ENCODE measurements at places on chromosomes 7 and 10. TPM values are rescaled to one million over a fixed set of nuclear protein-coding genes. Genes with fewer than 3 reads are reported as not detected.

DNA sequence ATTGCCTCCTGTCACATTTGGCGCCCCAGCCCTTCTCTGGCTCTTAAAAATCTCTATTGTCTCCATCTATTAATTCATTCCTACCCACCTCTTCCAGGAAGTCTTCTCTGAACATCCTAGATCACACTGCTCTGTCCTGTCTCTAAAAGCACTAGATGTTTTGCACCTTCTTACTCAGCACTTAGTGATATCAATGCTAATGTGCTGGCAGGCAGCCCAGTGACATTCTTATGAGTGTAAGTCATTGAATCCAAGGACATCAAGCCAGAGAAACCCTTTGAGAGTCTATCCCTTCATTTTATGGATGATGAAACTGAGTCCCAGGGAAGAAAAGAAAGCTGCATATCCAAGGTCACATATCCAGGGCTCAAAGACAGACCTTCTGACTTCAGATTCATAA is 48.3 kb upstream of the PAX2 start:
- no peak for DNase-seq

DNA sequence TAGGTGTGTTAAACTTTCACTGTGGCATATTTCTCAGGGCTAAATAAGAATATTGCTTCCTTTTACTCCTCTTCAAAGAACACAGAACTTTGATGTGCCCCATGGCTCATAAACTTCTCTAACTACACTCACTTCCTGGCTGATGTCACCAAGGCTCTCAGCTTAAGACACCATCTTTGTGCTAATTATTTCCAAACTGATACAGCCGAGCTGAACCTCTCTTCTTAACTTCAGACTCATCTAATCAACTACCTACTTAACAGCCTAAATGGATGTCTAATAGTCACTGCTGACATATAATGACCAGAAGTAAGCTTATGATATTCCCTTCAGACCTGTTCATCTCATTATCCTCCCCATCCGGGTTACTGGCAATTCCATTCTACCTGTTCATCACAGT is 3.6 kb downstream of the C10orf67 start:
- no peak for DNase-seq

DNA sequence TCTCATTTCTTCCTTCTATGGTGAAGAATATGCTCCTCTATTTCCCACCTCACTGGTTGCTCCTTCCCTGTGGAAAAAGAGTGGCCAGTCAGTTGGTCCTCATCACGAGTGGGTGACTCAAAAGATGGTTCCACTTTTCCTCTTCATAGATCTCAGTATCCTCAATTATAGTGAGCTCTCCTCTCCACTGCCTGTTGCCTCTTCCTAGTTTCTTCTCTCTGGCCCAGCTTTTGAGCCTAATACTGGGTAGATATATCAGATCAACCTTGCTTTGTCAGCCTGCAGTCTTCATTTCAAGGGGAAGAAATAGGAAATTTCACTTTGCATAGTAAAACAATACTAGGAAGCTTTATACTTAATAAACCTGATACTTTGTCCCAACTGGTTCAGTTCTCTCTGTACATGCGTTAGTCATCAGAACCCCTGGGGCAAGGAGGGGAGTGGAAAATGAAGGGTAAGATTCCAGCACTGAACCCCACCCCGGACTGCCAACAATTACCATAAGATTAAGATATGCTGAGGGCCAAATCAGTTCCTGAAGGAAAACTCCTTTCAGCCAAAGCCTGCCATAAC is 15.5 kb upstream of the WNT16 start:
- DNase-seq, result no peak

GRCh38 chr7:27106181-27106900 is 3.9 kb upstream of the HOXA2 start:
- DNase-seq, result peak; percentile 72

DNA sequence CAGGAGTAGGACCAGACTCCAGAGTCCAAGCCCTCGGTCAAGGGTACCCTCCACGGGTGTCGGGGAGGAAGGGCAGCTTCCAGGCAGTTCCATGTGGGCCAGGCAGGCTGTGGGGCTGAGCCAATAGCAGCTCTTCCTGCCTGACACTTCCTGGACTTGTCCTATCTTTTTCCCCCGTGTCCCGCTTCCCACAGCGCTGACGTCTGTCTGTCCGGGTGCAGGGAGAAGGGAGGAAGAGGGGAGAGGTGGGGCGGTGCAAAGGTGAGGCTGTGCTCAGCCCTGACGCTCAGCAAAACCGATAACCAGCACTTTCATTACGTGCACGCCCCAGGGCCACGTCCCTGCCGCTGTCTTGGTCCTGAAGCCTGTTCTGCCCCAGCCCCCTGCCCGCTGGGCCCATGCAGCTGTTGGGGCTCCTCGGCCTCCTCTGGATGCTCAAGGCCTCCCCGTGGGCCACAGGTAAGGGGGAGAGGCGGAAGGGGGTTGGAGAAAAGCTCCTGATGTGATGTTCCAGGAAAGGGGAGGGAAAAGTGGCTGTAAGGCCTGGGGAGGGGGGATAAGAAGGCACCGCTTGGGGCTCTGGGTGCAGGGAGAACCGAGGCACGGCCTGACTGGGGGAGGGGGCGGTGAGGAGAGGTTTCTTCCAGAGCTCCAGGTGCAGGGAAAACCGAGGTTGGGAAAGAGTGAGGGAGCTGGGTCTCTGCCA is at the start of gene MUC3A:
MUC3A (plus strand) TSS at position 308 of the 706 bp plus-strand sequence; CDS start at position 399, 91 bp downstream.
- DNase-seq, result no peak

- no peak for DNase-seq
Observed at GRCh38 chr10:79431891-79432831, 13.3 kb downstream of the ZCCHC24 start.

GRCh38 chr7:45108863-45109262 is 2.6 kb downstream of the TBRG4 start:
- DNase-seq, result no peak

GRCh38 chr10:59904426-59905065 is 1.8 kb downstream of the CCDC6 start:
- no peak for DNase-seq

- DNase-seq, result no peak
Observed at GRCh38 chr7:131501422-131501821, 55.0 kb downstream of the PODXL start.

DNA sequence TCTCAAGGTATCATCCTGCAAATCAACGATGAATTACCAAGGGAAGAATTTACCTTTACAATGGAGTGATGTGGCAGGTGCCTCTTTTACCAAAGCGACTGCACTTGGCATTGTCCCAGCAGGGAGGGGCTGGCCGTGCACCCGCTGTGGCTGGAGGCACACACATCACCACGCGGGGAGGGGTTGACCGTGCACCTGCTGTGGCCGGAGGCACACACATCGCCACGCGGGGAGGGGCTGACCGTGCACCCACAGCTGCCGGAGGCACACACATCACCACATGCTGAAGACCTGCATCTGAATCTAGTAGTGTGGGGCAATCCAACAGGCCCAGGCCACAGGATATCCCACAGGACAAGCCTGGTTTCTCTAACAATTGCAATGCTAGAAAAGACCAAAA is 493.5 kb downstream of the DNAJB6 start:
- no peak for DNase-seq

- DNase-seq, result no peak
Observed at GRCh38 chr10:13741438-13741837, 154.7 kb downstream of the PRPF18 start.

DNA sequence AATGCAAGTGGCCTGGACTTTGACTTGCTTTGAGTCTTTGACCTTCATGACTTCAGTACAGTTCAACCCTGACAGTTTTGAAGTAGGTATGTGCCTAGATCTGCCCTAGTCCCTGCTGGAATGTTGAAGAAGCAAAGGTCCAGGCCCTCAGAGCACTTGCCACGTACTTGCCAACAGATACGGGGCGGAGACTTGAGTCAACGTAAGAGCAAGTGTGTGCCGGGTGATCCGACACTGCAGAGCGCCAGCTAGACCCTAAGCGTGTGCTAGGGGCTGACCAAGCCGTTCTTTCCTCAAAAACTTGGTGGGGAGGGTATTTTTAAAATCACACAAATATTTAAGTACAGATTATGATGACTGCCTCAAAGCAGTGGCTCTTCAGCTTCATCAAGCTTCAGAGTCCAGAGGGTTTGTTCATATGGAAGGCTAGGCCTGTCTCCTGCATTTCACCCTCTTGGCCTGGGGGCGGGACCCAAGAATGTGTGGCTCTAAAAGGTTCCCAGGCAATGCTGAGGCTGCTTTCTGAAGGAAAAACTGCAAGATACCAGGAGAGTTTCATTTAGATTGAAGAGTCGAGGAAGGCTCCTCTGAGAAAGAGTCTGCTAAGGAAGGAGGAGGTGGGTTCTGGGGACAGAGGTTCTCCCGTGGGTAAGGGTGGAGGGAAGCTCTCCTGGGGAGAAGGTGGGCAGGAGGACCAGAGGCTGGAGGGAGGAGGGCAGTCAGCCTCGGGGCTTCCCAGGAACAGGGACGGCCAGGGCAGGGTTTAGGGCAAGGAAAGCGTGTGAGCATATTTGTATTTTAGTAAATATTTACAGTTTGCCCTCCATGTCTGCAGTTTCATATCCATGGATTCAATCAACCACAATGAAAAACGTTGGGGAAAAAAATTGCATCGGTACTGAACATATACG is 160.3 kb downstream of the EGFR start:
- no peak for DNase-seq

- DNase-seq, result no peak
Observed at GRCh38 chr7:107530751-107531150, 33.0 kb downstream of the COG5 start.

DNA sequence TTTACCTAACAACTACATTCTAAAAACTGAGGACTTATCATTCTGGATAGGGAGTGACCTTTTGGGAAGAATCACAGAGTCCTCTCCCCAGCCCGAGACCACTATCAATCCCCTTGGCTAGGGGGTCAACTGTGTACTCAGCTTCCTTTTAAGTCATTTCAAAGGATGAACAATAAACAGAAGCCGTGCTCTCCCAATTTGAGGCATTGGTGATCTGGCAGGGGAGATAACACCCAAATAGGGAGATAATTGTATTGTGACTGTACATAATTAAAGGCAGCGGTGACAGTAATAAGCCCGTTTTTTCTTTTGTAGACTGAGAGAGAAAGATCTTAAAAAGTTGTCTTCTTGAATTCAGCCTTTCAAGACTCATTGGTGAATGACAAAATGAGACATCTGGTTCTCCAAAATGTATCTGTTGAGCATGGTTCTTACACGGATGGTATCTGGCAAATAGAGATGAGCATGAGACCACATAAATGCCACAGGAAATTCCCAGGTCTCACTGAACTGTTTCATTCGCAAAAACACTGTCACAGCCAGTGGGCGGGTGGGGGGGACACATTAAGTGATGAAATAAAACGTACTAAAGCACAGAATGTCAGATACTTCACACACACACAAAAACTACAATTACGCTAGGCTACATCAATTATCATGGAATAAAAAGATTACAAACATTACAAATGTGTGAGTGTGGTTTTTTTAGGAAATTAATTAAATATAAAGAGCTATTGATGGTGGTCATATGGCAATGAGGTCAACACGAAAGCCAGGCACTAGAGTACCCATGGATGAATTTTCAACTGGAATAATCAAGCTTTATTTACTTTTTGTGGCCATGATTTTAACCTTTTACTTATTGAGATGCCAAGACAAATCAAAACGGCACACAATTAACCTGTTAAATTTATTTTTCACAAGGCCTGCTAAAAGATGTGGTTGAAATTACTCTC is 108.4 kb downstream of the HIPK2 start:
- DNase-seq, result no peak

GRCh38 chr10:59372543-59372942 is 10.2 kb upstream of the FAM13C start:
- no peak for DNase-seq

- DNase-seq, result no peak
Observed at GRCh38 chr7:105250239-105250638, 138.5 kb downstream of the SRPK2 start.

DNA sequence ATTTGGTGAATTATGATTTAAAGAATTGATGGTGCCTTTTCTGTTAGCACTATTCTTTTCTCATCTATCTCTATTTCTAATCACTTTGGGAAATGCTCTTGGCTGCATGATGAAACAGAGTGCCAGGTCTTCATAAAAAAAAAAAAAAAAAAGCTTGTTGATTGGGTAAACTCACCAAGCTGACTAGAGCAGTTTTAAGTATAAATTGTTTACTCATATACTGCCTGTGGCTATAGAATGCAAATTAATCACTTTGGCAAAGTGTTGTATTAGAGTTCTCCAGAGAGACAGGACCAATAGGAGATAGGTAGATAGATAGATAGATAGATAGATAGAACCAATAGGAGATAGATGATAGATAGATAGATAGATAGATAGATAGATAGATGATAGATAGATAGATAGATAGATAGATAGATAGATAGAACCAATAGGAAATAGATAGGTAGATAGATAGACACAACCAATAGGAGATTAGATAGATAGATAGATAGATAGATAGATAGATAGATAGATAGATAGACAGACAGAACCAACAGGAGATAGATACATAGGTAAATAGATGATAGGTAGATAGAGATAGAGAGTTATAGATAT is 20.1 kb upstream of the TBXAS1 start:
- no peak for DNase-seq

DNA sequence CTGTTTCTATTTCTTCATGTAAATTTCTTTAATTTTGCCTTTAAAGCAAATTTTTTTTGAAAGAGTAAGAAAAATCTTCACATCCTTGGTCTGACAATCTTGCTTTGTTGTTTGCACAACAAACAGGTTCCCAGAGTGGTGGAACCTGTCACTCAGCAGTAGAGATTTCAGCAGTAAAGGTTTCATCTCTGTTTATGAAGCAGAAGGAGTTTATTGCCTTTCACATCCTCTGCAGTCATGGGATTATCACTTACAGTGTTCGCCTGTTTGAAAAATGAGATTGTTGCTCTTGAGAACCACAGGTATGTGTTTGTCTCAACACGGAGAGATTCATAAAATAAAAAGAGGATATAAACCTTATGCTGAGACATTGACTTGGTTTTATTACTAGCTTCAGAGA is 342.6 kb downstream of the IPMK start:
- DNase-seq, result no peak

GRCh38 chr7:30329716-30330115 is 45.3 kb downstream of the ZNRF2 start:
- no peak for DNase-seq

DNA sequence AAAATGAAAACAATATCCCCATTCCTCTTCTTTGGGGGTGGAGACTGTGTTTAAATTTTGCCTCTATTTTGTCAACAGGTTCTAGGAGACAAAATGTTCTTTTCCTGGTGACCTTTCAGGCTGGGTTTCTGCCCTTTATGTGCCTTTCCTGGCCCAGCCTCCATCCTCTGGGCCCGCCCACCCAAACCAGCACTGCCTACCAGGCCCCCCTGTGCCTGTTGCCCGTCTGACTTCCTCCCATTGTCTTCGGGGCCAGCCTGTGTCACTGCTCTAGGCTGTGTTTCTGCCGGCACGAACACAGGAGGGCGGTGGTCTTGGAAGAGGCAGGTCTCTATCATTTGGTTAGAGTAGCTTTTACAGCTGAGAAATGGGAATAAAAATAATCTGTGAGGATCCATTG is 13.9 kb downstream of the TSPAN14 start:
- peak; percentile 90 for DNase-seq

CAMK1D gene
- 1.4 TPM for total RNA-seq

HTR7 gene
- under 0.01 TPM for total RNA-seq

VSIR gene
- 10.7 TPM for total RNA-seq

TCF7L2 gene
- 1.8 TPM for total RNA-seq

ZNF804B gene
- not detected for total RNA-seq

SLC26A3 gene
- not detected for total RNA-seq

SPDYE9 gene
- total RNA-seq, result not detected

ANKRD7 gene
- 0.22 TPM for total RNA-seq

SUN3 gene
- not detected for total RNA-seq

NKX1-2 gene
- total RNA-seq, result not detected

PRSS2 gene
- total RNA-seq, result not detected

PLAC9 gene
- total RNA-seq, result 0.40 TPM

NKX2-3 gene
- not detected for total RNA-seq

PSD gene
- total RNA-seq, result 0.60 TPM

IQUB gene
- total RNA-seq, result 0.20 TPM

PCDH15 gene
- under 0.01 TPM for total RNA-seq

WDR91 gene
- total RNA-seq, result 4.4 TPM

ABCA13 gene
- not detected for total RNA-seq
